Activated T-helper 2 cell treated with anti-CD3 and anti-CD28 coated beads, Interferon-gamma antibody, Interleukin-2, Interleukin-4, amounts not matched to agents 10 μg/mL and 5 μg/mL and 100 μg/mL, durations not matched to agents 14 hours and 24 hours and 36 hours (primary cell): ENCODE measurements at places on chromosomes 6 and 20.

- DNase-seq = no peak
These were observed 796.2 kb upstream of the EPHA7 start for GRCh38 chr6:94215552-94215951.

DNA sequence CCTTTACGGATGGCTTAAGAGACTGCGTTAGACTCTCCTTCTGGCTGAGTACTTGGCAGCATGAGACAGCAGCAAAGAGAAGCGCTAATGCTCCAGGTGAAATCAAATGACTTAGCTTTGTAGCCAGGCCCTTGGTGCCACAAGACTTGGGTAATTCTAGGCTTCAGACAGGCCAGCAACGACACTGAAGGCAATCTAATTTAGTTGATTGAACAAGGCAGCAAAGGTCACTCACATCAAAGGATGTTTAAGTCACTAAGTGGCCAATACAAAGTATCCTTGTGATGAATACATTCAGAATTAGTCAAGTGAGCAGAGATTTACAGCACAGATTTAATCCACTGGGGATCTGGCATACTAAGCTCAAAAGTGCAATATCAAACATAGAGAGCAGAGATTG is 113.2 kb downstream of the FAM83B start:
- DNase-seq = no peak

GRCh38 chr6:12356983-12357972 is 67.1 kb downstream of the EDN1 start:
- no peak for DNase-seq

- DNase-seq = no peak
These were observed 28.1 kb upstream of the EEF1E1 start for GRCh38 chr6:8130399-8130798.

DNA sequence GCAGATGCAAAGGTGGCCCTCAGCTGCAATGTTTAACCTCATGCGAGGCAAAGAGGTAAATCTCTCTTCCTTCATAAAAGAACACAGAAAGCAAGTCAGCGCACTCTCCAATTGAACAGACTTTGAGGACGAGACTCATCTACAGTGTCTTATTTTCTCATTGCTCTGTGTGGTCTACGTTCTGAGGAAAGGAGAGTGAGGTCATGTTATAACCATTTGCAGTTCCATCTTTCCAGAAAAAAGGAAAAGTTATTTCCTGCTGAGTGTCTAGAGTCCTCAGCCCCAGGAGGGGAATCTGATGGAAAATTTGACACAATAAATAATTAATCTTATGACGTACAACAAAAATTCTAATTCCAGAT is 35.6 kb upstream of the THBS2 start:
- no peak for DNase-seq

- DNase-seq = no peak
These were observed 22.5 kb downstream of the SERPINB1 start for GRCh38 chr6:2819115-2819514.

DNA sequence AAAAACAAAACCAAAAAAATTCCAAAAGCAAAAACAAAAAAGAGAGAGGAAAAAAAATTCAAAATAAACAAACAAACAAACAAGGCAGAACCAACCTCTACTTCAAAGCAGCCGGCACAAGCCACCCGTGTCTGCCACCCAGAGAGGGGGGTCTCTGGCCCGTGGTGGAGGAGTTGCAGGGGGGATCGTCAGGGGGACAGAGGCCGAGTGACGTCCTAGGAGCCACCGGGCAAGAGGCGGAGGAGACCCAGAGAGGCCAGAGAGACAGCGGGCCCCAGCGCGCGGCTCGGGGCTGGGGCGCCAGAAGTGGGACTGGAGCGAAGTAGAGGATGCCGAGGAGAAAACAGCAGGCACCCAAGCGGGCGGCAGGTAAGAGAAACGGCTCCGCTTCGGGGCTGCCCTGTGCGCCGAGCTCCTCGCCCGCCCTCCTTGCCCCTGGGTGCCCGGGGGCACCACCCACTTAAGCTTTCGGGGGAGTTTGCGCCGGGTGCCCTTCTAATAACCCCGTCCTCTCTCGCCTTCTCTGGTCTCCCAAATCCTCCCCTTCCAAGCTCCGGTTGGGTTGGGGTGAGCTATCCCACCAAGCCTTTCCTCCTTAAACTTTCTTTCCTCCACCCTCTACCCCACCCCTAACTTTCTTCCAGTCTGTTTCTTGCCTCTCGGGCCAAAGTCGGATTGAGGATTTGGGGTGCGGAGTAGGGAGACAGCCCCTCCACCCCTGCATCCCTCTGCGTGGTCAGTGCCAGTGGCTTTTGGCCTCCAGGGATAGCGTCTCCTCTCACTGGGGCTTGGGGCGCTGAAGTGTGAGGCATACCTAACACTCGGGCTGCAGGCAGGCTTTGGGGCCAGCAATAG is 1.0 kb downstream of the TSHZ2 start:
- peak; percentile 11 for DNase-seq

DNA sequence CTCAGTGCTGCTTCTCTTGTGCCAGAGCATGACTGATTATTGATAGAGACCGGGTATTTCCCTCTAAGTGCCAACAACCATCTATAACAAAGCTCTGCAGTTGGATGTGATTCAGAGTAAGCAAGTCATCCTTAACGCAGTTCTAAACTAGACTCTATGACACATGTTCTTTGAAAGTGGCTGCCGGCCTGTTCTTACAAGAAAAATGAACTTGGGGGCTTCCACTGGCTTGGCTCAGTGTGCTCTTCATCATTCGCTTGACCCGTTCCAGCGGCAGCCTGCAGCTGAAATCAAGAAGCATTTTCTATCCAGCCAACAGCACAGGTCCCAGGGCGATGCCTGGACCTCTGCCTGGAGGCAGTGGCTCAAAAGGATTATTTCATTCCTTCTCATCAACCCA is 29.8 kb downstream of the GFOD1 start:
- DNase-seq = no peak
